ENCODE measurements at places on chromosomes 1 and 21.

DNA sequence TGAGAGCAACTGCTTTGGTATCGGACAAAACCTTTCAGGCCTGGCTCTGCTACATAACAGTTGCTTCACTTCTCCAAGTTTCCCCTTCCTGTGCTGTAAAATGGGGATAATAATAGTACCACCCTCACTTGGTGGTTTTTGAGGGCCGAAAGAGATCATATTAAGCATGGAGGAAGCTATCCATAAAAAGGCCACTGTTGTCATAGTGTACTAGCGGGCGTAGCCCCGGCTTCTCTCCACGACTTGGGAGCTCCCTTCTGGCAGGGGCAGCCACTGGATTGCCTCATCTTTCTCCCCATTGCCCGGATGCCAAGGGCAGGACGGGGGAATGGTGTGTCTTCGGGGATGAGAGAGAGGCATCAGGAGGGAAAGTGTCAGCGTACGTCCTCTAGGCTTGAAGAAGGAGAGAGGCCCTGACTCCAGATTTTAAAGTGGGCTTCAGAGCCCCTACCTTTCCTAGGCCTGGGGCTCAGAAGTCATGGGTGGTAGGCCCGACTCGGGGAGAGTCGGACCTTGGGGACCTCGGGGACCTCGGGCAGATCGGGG, 548 bp upstream of the MFSD2A start:
- no peak for DNase-seq

DNA sequence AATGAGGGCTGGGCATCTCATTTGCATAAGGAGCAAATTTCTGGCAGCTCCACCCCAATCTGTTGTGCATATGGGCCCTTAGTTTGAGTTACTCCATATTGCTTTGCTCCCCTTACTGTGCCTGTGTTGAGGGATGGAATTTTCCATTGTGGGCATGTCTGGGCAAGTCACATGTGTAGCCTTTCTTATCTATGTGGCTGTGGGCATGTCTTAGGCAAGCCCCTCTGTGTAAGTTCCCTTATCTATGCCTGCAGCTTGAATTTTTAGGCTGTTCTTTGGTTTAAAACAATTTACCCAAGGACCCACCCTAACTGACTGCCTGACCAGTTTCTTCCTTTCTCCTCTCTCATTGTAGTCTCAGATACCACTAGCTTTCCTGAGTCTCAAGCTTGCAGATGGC, 405.7 kb upstream of the NCAM2 start:
- DNase-seq = no peak

DNA sequence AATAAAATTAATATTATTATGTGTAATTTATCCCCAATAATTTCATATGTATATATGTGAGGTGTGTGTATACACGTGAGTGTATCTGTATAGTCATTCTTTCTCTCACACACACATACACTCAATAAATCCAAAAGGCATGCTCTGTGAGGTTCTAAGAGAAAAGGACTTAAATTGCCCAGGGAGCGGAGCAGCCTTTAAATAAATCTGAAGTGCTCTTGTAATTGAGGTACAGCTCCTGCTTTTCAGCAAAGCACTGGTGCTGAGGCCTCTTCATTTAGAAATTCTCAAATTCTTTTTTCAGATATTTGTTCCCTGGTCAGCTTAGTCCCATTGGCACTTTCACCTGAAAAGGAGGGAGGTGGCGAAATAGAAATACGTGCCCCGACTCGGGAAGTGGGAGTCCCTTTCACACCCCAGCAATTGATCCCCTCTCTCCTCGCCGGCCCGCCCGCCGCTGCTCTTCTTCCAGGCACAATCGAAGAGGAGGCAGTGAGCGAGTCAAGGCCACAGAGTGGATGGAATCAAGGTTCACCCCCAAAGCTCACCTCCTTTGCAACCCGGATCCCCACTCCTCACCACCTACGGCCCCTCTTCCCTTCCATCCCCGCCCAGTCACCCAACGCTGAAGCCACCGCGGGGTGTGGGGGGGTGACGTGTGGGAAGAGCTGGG, 944 bp downstream of the PLPPR5 start:
- DNase-seq = no peak

DNA sequence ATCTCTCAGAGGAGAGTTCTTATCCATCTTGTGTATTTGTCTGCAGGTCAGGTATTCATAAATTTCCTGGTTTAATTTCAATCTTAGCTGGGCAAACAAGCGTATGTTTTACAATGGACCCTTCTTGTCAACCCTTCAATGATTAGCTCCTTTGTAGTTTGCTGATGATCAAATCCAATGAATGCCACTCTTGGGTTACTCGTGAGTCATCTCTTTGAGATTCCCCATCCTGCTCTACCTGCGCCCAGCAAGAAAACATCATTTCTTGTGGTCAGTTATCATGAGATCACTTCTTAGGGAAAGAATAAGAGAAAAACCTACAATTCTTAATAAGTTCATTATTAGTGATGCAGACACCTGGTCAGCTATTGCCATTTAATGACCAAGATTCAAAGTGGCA, 572.3 kb upstream of the PKN2 start:
- no peak for DNase-seq

DNA sequence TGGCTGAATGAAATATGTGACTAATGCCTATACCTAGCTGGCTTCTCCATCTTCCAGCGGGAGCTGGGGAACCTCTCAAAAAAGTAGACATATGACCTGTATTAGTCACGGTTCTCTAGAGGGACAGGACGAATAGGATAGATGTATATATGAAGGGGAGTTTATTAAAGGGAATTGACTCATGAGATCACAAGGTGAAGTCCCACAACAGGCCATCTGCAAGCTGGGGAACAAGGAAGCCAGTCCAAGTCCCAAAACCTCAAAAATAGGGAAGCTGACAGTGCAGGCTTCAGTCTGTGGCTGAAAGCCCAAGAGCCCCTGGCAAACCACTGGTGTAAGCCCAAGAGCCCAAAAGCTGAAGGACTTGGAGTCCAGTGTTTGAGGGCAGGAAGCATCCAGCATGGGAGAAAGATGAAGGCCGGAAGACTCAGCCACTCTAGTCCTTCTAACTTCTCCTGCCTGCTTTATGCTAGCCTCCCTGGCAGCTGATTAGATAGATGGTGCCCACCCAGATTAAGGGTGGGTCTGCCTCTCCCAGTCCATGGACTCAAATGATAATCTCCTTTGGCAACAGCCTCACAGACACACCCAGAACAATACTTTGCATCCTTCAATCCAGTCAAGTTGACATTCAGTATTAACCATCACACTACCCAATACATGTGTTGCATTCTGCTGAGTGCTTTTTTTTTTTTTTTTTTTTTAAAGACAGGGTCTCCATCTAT, 19.6 kb downstream of the OLIG1 start:
- no peak for DNase-seq

- DNase-seq = no peak
Measured at GRCh38 chr1:148363439-148363810, 119.7 kb downstream of the PPIAL4G start.

DNA sequence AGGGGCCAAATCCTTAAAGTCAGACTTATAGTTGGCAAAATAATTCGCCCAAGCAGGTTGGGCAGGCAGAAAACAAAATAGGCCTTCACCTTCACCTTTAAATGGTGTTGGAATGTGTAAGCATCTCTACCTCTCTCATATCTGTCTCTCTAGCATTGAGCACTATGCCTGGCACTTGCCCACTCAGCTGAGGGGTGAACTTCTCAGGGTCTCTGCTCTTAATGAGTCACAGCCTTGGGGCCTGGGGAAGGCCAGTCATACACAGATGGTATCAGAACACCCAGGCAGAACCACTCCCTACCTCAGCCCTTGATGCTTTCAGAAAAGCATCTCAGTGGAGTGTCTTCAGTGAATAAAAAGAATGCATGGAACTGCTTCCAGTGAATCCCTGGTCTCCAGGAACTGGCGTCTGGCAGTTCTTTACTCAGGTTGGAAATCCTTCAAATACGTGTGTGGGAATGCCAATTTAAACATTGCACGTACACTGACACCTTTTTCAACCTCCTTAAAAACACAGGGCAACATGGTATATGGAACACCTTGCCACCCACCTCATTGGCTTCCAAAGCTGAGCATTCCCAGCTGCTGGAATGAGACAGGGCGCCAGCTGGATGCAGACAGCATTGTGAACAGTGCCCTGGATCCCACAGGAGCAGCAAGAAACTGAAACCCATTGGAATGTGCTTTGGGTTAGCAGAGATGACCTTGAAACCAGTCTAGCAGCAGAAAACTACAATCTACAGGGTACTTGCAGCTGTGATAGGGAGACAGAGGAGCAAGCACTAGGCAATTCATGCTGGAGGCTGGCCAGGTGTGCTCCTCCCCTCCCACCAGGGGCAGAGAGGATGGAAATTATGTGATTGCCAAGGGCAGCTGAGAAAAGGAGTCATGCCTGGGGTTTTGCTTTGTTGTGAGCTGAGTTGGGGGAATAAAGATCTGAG, 30.0 kb downstream of the ZNF697 start:
- DNase-seq = no peak

DNA sequence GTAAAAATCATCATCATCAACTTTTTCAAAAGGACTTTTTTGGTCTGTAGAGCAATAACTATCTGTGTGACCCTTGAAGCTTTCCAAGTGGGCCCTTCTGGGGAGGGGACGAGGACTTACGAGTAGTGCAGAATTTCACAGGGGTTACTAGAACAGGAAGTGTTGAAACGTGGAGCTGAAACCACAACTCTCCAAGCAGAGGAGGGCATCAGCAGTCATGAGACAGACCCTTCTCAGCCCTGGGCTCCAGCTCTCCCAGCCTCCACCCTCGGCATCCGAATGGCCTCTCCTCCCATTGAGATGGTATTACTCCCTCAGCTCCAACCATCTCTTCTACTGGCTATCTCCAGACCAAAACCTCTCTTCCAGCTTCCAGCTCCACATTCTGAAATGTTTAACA, 3.6 kb downstream of the FAM89A start:
- no peak for DNase-seq

GRCh38 chr1:181990728-181991127, 70.8 kb downstream of the ZNF648 start:
- no peak for DNase-seq

- no peak for DNase-seq
Measured at GRCh38 chr1:118247593-118247992, 62.6 kb upstream of the SPAG17 start.

DNA sequence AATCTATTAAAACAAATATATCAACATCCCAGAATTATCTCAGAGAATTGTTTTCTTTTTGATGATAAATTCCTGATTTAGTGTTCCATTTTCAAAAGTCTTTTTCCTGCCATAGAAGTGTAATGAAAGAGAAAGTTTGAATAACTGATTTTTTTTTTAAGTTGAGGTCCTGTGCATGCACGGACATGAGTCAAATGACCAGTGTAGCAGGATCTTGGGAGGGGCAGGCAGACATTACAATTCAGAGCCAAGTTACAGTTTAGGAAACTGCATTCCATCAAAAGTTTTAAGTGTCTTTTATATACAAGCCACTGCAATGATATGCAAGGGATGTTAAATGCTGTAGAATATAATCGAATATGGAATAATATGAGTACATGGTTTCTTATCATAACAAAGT, 227.5 kb downstream of the HMCN1 start:
- DNase-seq = no peak

DNA sequence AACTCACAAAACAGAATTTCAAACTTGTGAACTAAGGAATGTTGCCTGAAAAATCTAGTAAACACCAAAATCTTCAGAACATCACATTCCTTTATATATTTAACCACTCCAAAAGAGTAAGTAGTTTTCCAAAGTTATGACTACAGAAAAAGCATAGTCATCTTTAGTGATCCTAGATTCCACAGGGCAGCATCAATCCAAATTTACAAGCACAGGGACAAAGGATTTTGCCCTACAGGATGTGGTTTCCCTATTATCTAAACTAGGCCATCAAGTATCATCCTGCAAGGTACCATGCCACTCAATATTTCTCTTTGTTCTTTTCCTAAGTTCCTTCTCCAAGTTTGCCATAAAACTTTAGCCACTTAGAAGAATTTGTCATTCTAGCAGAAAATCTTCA, 33.0 kb downstream of the COP1 start:
- DNase-seq = no peak

DNA sequence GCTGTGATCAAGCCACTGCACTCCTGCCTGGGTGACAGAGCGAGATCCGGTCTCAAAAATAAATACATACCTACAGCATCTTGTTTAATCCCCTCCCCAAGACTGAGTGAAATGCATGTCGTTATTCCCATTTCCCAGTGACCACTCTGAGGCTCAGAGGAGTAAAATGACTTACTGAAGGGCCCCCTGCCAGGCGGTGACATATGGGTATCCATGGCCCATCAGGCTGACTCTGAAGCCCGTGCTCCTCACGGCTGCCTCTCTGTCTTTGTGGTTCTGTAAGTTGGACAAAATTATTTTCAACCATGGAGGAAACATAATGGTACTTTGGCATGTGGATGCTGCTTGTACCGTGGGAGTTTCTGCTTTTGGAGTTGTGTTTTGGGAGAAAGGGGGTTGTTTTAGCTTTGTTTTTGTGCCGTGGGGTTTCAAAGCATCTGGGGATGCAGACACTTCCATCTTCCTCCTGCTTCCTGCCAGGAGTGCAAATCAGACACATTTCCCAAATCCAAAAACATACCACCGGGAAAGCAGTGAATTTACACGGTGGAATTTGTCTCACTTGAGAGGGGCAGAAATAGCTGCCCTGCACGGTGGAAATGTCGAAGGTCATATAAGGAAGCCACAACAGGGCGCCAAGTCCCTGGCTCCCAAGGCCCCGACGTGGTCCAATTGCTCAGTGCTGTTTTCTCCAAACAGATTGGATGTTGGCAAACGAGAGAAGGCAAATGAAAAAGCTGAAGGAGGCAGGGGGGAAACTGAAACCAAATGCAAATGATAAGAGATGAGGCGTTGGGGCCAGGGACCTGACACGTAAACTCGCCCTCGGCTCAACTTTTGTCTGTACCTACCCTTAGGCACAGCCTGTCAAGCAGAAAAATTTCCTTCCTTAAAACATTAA, 17.1 kb upstream of the PINK1 start:
- DNase-seq = no peak

- no peak for DNase-seq
Measured at GRCh38 chr1:220300442-220301121, 28.3 kb upstream of the RAB3GAP2 start.

GRCh38 chr1:17575797-17576518, 36.5 kb downstream of the ARHGEF10L start:
- DNase-seq = no peak

DNA sequence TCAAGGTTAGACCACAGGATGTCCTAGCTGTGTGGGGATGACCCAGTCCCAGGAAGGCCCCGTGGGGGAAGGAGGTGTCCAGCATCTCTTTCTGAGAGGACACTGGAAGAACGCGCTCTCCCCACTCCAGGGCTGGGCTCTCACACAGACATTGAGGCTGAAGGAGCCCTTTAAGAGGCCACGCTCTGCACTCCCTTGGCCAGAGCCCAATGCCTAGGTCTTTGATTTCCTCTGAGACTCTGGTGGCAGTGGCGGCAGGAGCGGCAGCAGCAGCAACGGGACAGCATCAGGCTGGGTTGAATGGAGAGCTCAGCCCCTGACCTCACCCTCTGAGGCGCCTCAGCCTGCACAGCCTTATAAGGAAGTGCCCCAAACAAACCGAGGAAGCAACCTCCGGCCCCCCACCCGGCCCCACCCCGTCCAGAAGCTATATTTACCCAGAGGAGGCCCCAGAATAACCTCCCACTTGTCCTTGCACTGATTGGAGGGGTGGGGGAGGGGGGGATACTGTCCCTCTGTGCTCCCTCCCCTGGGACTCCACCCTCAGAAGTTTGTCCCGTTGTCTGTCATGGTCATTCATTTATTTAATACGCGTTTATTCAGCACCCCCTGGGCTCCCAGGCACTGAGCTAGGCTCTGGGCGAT, 12.3 kb downstream of the NES start:
- no peak for DNase-seq

GRCh38 chr21:40517646-40518045, 329.3 kb downstream of the DSCAM start:
- DNase-seq = no peak
